ENCODE measurements at places on chromosomes 5 and 9.

DNA sequence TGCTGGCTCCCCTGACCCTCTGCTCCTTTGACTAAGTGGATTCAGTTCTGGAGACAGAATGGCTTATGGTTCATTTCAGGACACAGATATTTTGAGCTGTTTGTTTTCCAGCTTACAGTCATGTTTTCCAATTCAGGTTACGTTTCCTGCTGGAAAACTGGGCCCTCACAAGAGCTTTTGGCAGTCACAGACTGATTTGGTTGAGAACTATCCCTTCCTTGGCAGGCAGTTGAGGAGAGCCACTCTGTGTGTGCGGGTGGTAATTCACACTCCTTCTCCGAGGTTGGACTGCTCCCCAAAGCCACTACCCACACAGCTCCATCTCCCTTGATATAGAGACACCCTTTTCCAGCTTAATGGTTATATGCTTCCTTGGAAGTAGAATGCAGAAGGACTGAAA, 534.5 kb downstream of the TMEM38B start:
- DNase-seq = no peak

DNA sequence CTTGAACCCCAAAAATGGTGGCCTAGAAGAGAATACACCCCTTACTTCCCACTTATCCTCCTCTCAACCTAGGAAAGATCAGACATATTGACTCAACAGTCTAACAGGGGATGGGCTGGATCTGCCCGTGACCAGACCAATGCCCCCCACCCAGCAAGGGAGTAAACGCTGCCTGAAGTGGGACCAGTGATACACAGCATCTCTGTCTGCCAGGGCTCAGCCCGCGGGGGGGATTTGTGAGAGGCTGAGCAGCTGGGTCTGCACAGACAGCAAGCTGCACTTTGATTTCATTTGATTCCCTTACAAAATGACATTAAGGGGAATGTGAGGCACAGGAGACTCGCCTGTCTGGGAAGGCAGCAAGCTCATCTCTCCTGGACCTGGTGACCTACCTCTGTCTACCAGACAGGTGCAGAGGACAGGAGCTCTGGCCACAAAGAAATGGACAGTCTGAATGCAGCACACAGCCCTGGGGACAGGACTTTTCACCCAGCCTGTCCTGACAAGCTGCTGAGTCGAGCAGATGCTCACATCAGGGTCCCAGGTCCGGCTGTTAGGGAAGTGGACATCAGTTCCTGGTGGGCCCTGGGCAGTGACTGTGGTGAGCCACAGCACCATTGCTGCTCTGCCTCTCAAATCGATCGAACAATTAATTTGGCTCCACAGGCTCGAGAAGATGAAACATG, 79.9 kb downstream of the RGS3 start:
- no peak for DNase-seq

DNA sequence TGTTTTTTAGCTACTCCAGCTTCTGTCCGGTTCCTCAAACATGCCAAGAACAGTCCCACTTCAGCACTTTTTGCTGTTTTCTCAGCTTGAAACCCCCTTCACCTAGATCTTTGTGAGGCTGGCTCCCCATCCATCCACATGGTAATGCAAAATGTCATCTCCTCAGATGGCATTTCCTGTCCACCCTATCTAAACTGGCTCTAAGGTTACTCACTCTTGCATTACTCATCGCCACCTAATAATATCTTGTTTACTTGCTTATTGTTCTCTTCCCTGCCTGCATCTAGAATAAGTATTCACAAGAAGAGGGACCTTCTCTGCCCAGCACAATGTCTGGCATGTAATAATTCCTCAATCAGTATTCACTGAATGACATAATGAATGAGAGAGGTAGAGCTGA, 220.1 kb downstream of the FAM114A2 start:
- DNase-seq = no peak

DNA sequence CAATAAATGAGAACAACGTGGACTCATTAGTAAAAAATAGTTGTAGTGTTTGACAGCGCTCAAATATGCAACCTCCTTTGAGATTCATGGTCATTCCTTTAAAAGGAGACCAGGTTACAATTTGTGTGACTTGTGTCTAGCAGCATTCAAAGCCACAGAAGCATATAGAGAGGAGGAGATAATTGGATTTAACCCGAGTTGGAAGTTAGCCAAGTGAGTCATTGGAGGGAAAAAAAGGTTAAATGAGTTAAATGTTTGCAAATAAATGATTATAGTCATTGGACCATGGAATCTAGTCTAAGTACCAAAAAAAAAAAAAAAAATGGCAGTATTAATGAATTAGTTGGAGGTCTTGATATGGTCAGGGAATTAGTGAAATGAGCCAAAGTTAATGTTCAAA, 90.9 kb downstream of the ITGA1 start:
- no peak for DNase-seq
